Gastroesophageal sphincter (tissue), 4 donors: ENCODE measurements at places on chromosomes 2 and 18.
A peak's percentile ranks its signal among the peaks of the same experiment; 100 is the strongest.

DNA sequence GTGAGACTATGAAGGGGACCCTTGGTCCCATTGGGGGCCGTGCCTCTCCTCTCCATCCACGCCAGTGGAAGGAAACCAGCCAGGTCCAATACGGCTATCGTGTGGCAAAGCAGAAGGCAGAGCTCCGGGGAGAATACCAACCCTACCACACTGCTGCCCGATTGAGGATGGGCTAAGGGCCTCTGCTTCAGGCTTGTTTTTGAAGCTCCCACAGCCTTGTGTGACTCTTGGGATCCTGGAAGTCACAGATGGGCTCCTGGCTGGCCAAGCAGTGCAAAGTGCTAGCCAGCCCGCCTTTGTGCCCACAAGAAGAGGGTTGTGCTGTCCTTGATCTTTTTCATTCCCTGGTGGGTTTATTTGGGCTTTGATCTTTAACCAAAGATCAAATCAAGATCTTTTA is 70.6 kb upstream of the ID2 start:
- ATAC-seq, result no peak

DNA sequence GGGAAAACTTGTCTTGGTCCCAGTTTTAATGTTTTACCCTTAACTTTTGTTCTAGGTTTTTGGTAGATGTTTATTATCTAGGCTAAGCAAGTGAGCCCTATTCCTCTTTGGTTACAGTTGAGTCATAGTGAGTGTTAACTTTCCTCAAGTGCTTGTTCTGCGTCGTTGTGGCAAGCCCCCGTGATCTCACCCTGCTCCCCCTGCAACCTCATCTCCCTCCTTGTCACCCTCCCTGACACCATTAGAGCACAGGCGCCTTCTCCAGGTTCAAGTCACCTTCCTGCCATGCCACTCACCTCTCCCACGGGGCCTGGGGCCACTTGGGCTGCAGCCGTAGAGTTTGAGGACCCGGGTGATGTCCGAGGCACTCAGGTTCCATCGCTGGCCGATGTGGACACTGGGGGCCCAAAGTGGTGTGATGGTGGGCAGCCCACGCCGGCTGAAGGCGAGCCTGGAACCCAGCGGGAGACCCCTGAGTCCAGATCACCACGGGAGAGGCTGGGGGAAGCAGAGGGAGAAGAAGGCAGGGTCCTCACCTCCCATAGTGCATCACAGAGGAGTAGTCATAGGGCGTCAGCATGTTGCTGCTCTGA is 8.7 kb downstream of the ASTL start:
- no peak for ATAC-seq

GRCh38 chr2:224023188-224023587 is 15.9 kb downstream of the SERPINE2 start:
- ATAC-seq, result no peak

GRCh38 chr2:40512256-40512655 is 60.4 kb upstream of the SLC8A1 start:
- ATAC-seq, result peak; percentile 20

GRCh38 chr2:74507145-74507925 is at the start of gene PCGF1:
PCGF1 (minus strand) TSS chr2:74507695; CDS start chr2:74507668, 27 bp downstream.
- ATAC-seq, result peak; percentile 97

DNA sequence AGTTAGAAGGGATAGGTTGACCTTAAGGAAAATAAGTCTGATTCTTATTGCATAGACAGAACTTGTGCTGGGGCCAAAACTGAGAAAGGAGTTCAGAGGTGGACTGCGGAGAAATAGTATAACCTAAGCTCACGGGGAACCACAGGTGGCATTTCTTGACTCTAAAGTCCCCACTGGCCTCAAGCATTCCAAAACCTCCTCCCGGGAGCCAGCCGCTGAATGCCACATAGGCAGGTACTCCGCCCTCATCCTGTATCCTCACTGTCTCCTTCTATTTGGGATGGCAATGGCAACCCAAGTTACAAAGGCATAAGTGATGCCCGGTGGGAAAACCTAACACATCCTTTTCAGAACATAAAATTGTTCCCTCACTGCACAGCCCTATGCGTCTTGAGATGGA is 173.0 kb downstream of the SP3 start:
- ATAC-seq, result no peak

DNA sequence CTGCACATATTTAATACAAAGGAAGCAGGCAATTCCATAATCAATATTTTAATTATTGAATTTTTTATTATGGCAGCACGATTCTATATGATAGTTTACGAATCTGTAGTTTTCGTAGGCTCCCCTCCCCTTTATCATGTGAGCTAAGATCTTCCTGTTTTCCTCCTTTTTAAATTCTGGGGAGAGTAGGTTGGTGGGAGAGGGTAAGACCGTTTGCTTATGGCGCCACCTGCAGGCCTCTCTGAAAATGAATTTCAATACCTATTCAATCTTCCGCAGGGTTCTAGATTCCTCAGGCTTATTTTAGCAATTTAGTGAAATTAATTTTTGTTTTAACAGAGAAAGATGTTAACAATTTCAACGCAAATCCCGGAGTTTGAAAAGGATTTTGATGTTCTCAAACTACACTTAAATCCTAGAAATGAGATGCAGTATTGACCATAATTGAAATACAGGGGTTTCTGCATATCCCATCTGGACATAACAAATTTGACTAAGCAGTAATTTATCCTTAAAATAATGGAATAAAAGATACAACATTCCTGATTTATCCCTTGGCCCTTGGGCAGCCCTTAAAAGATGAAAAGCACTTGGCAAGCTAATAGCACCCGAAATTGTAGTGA is 12.8 kb upstream of the GBX2 start:
- ATAC-seq, result peak; percentile 34

DNA sequence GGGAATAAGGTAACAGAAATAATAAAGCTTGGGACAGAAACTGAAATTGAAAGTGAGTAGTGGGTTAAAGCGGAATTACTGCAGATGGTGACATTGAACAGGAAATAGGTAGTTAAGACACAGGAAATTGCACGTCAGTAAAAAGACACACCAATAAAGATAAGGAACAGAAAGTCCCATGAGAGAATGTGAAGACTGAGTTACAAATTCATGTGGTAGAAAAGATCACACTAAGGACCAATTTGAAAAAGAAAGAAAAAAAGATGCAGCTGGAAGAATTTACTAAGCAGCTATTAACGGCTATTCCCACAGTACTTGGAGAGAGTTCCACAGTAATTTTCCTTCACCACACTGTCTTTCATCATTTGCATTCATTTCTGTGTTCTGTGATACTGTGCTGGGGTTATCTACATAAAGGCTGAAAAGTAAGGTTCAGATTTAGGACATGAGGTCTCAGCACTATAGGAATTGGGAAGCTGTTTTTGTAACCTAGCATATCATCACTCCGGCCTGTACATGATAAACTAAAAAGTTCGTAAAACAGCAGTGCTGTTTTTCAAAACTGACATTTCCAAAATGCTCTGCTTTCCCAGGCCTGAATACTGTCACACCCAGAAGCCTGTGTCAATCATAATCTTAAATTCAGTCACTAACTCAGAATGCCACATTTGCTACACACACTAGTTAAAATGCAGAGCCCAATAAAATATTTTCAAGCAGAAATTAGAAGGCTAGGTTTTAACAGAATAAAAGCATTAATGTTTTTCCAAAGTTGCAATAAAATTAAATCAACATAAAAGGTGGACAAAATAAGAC is 42.9 kb downstream of the SRBD1 start:
- no peak for ATAC-seq

DNA sequence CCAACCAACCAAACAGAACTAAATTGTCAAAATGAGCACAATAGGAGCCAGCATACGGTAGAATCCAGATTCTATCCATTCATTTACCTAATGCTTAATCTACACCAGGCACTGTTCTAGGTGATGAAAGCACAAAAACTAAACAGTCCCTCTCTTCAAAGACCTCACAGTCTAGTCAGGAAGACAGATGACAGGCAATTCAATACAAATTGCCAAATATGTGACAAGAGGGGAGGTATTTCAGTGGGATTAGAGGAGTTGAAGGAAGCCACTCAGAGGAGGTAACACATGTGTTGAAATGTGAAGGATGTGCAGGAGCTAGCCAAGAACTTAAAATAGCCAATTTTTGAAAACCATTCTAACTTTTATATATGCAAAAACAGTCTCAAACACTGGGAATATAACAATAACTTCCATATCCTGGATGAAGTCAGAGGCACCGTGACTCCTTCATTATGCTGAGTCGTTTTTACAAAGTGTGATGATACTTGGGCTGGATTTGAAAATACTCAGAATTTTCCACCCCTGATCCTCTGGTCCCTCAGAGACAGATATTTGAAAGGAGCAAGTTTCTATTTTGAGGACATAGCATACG is 204.9 kb downstream of the PID1 start:
- ATAC-seq, result no peak

DNA sequence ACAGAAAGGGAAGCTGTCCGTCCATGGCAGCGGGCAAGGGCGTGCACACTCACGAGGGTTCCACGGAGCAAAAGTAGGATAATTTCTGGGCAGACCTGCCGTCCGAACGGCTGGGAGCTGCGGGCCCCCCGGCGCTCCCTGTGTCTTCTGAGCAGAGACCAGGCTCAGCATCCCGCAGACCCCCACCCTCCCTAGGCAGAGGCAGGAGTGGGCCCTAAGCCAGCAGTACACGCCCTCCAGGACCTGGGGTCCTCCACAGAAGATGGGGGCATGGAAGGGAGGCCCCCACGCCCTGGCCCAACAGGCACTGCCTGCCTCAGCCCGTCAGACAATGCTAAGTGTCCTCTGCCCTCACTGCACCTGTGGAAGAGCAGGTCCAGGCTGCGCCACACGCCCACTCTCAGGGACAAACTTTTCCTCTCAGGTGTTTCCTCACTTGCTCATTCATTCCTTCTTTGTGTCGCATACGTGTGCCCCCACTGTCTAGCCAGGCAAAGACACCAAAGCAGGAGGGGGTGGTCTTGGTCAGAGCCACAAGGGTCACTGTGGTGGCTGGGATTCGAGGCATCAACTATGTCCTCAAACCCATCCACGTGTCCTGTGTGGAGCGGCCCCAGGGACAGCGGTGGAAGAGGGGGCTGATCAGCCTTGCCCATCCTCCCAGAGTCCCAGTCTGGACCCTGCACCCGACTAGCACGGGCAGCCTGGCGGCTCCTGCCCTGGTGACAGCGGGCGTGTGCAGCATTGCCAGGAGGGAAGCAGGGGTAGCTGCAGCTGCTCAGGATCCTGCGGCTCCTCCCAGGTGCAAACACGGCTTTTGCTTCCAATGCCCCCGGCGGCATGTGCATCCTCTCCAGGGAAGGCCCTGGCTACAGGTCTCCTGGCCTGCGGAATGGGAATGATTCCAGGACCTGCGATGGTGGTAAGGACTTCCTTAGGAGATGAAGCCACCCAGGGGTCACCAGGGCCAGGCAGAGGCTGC is 2.4 kb upstream of the GPC1 start:
- ATAC-seq, result no peak

GRCh38 chr2:84636080-84636971 is 120.0 kb downstream of the DNAH6 start:
- ATAC-seq, result no peak

DNA sequence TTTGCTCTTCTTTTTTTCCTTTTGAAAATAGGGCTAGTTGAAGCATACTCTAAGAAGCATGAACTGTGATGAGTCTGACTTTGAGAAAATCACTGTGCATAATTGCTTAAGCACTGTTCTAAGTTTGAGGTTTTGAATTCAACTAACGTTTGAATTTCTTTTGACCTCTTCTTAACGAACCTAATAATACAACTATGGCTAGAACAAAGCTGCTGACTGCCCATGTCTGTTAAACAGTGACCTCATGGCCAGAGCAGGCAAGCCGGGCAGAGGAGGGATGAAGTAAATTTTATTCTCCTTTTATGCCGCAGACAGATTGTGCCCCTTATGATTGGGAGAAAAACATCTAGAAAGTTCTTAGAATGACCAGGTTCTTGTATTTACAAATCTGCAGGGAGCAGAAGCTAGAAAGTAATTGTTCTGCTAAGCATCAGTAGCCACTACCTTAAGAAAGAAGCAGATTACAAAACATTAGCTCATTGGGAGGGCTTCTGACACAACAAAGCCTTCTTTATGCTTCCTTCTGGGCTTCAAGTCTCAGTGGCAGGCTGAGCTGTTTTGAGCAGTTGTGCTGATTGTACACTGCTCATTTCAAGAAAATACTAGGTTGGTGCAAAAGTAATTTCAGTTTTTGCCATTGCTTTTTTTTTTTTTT is 97.8 kb upstream of the RASGRP3 start:
- no peak for ATAC-seq

GRCh38 chr2:147855977-147856376 is 11.1 kb downstream of the ACVR2A start:
- no peak for ATAC-seq

DNA sequence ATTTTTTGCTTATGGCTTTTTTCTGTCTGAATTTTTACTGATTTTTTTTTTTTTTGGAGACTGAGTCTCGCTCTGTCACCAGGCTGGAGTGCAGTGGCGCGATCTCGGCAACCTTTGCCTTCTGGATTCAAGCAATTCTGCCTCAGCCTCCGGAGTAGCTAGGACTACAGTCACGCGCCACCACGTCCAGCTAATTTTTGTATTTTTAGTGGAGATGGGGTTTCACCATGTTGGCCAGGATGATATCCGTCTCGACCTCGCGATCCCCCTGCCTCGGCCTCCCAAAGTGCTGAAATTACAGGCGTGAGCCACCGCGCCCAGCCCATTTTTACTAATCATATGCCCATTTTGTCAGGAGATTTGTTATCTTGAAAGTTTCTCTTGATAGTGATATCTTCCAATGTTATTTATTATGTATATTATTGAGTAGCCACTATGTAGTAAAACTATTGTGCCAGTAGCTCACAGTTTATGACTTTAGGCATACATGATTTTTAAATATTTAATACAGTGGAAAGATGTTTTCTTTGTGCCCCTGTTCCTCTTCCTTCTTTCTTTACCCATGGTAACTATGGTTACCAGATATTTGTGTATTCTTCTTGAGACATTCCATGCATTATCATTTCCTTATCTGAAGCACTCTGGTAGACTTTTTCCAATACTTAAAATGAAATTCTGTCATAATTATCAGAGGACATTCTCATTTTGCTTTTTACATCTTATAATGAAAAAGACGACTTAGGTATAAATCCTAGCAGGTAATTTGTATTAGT is 2.1 kb downstream of the HAT1 start:
- no peak for ATAC-seq

GRCh38 chr2:122651780-122652179 is 896.3 kb downstream of the TSN start:
- ATAC-seq, result no peak

GRCh38 chr2:86055314-86055713 is 50.4 kb downstream of the POLR1A start:
- ATAC-seq, result no peak

- ATAC-seq, result no peak
These were observed 28.5 kb downstream of the TMEM131 start for GRCh38 chr2:97967216-97967592.

- ATAC-seq, result no peak
These were observed 210.6 kb downstream of the C1D start for GRCh38 chr2:67851956-67852824.

DNA sequence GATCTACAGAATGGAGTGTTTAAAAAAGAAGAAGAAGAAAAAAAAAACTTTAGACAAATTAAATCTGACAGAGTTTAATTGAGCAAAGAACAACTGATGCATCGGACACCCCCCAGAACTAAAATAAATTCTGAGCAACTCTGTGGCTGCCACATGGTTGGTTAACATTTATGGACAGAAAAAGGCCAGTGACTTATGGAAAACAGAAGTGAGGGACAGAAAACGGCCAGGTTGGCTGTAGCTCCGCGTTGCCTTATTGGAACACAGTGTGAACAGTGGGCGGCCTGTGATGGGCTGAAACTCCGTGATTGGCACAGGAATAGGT is 75.6 kb downstream of the SPP2 start:
- ATAC-seq, result no peak

GRCh38 chr18:35084494-35085449 is 43.6 kb downstream of the MAPRE2 start:
- ATAC-seq, result no peak
